ENCODE measurements at places on chromosomes 7 and 10.
A peak's percentile ranks its signal among the peaks of the same experiment; 100 is the strongest.

DNA sequence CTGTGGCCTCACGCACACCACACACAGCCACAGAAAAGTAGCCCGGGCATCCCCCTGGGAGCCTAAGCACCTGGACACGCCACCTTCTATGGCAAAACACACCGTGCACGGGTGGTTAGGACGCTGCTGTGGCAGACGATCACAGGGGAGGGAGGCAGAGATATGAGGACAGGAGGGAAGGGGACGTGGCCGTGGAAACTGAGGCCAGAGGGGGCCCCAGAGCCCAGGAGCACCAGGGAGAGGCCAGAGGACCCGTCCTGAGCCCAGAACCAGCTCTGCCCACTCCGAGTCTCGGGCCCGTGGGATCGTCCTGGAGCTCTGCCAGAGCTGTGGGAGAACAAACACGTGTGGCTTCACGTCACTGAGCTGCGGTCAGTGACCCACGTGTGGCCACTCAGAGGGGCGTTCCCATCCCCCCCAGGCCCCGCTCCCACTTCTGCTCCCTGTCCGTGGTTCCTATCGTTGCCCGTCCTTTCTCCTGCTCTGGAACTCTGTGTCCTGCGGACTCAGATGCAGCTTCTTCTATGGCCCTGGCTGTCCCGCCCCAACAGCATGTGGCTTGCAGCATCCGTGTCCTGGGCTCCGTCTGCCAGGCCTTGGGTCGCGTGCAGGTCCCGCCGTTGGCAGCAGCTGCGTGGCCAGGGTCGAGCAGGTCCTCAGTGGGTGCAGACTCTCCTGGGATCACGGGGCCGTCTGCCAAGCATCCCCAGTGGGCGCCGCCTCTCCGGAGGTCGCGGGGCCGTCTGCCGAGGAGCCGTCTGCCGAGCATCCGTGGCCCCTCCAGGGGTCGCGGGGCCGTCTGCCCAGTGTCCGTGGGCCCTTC, 31.0 kb downstream of the GET4 start:
- DNase-seq = no peak

DNA sequence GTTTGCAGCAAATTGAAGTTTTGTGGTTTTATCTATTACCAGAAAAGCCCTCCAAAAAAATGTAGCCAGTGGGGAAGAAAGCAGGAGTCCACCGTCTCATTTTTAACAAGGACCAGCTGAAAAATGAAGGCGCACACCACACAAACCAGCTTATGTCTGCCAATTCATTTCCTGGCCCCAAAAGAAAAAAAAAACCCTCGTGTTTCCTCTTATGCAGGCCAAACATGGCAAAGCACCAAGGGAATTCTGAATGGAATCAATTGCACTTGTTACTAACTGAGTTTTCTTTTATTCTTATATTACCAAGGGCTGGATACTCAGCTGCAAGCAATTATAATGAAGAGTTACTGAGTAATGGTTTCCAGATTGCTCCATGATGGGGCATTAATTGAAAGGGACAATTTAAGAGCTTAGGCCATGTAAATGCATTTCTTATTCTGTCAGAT, 428.3 kb upstream of the NPVF start:
- DNase-seq = no peak

- DNase-seq = no peak
These were observed 218.3 kb downstream of the PTPRN2 start for GRCh38 chr7:158369290-158369689.

GRCh38 chr10:8066124-8066523, 11.6 kb downstream of the GATA3 start:
- no peak for DNase-seq

- DNase-seq = no peak
These were observed 170.5 kb upstream of the NPSR1 start for GRCh38 chr7:34487391-34488115.

DNA sequence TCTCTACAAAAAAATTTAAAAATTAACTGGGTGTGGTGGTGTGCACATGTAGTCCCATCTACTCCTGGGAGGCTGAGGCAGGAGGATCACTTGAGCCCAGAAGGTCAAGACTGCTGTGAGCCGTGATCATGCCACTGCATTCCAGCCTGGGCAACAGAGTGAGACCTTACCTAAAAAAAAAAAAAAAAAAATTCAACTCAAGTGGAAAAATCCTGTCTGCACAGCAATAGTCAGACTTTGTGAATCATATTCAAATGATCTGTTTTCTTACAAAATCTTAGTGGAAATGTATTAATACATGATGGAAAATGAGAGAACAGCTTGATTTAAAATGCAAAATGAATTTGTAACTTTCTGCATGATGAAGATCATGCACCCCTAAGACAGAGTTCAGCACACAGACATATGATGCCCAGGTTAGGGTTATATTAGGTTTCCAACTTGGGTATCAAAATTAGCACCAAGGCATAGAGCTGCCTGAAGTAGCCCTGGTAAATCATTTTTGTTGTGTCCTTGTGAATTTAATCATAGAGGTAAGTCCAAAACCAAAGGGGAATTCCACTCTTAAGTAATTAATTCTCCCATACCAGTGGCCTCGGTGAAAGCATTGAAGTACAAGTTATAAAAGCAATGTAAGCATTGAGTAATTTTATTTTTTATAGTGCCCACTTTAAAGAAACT, 93.8 kb downstream of the ADD3 start:
- DNase-seq = no peak

DNA sequence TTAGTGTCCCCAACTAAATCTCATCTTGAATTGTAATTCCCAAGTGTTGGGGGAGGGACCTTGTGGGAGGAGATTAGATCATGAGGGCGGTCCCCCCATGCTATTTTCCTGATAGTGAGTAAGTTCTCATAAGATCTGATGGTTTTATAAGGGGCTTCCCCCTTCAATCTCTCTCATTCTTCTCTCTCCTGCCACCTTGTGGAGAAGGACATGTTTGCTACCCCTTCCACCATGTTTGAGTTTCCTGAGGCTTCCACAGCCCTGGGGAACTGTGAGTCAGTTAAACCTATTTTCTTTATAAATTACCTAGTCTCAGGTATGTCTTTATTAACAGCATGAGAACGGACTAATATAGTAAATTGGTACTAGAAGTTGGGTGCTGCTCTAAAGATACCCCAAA, 365.6 kb downstream of the ANKRD7 start:
- no peak for DNase-seq

DNA sequence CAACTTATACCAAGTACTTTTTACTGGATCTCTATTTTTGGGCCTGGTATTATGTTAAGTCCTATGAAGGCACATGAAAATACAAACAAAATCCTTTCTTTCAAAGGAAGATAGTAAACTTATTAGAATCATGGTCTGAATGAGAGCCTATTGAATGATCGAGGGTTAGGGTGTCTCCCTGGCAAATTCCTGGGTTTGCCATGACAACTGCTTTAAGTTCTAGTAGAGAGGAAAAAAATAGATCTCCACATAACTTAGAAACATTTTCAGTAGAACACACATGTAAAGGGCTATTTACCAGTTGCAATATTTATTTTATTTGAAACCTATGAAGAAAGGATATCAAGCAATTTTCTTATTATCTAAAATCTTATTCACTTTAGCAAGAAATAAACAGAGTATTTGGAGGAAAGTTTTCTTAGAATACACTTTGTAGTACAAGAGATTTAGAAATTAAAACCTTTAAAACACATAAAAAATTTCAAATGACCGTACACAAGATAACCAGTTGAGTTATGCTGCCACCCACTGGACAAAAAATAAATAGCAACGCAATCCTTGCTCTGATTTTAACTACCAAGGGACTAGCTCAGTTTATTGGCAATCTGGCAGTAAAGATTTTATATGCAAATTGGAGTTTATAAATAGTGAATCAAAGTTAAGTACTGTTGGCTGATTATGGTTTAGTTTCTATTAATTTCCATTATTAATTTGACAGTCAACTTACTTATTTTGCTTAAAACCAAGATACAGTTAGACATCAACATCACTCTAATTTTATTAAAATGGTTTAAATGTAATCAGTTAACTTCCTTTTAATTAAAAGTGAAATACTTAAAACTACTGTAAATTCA, 33.9 kb downstream of the CACUL1 start:
- DNase-seq = peak; percentile 30

GRCh38 chr7:50273301-50273700, 31.2 kb upstream of the IKZF1 start:
- DNase-seq = no peak

GRCh38 chr7:50733552-50733951, 49.1 kb downstream of the GRB10 start:
- no peak for DNase-seq

Data from stimulated activated CD8-positive, alpha-beta memory T cell treated with anti-CD3 and anti-CD28 coated beads, Interleukin-2, amount 100 ng/mL, for 1 hour (primary cell).